ENCODE measurements at places on chromosomes 3 and 15.

DNA sequence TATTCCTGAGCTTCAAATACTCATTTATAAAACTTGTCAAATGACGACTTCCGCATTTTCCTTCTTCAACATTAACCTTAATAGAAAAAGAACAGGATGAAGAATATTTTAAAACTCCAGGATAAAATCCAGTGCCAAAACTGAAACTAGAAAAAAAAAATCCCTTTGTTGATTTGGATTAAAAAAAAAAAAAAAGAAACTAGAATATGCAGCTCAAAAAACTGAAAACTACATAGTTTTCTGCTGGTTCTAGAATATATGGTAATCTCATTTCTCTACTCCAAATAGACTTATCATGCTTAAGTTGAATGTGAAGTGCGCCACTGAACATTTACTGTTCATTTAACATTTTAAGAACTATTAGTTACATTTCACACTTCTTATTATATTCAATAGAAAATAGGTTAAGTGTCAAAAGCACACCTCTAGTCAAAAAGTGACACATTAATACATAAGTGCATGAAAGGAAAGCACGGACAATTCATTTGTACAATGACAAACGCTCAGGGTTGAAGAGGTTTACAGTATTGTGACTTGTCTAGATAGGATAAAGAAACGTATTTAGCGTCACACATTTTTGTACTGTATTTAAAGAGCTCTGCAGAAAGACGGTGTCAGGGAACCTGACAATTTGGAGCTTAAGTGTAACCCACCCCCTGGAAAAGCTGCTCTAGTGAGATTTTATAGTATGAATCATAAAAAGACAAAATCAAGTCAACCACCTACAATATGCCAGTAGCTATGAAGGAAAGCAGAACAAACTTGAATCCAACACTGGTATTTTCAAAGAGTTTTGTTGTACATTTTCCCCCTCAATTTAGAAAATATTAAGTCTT lies 5.8 kb downstream of the TRA2B start:
- DNase-seq: no peak

DNA sequence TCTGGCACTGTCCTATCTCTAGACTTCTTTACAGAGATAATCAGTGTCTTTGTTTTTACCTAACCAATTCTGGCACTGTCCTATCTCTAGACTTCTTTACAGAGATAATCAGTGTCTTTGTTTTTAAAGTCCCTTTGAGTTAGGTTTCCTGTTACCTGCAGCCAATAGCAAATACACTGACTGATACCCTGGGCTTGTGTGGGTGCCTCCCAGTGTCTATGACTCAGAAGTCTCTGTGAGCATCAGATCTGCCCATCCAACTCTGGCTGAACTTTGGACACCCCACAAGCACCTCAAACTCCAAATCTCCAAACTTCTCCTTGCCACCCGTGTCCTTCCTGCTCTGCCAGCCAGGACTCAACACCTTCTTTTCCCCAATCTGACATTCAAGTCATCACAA lies 30.4 kb downstream of the SLC41A3 start:
- DNase-seq: no peak

- no peak for DNase-seq
These were observed 783 bp upstream of the ISG20 start for GRCh38 chr15:88637841-88638625.

GRCh38 chr3:112632596-112632995 lies 8.3 kb downstream of the CCDC80 start:
- DNase-seq: no peak

- DNase-seq: no peak
These were observed 99.1 kb downstream of the UBE2E2 start for GRCh38 chr3:23302271-23302670.

GRCh38 chr3:111936191-111936841 lies 42.5 kb upstream of the ABHD10 start:
- DNase-seq: no peak

GRCh38 chr3:48563382-48563918 lies at the start of gene UCN2:
Gene UCN2, minus strand, starts transcription at chr3:48563781. Its CDS starts 657 bp downstream, at chr3:48563124.
- no peak for DNase-seq

Data from activated CD8-positive, alpha-beta memory T cell treated with anti-CD3 and anti-CD28 coated beads for 48 hours (primary cell).